NB4 (cell line): ENCODE measurements at places on chromosomes 16 and 17.

DNA sequence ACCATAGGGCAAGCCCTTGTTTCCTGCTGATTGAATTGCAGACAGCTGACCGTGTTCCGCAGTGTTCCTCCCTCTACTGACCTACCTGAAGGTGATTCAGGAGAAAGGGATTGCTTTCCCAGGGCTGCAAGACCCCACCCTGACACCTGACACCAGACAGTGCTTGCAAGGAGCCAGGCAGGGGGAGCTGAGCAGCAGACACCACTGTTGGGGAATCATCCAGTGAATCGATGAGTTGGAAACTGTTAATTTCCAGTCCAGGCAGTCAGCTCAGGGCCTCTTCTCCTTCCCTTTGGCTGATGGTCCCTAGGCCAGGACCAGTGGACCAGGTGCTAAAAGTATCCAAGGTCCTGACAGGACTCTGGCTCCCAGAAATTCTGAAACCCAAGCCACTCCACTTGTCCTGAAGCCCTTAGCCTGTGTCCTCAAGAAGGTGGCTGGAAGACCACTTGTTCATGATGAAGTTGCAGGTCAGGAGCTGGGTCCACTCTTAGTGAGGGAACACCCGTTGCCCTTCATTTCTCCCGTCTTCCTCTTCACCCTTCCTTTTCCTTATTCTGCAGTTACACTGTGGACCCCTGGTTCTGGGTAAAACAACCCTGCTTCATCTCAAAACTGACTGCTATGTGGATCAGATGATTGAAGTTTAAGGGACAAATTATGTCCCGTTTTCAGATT lies 9.5 kb upstream of the UNK start:
- no peak for DNase-seq

- DNase-seq = no peak
Observed at GRCh38 chr16:62408760-62409159, 372.5 kb upstream of the CDH8 start.

DNA sequence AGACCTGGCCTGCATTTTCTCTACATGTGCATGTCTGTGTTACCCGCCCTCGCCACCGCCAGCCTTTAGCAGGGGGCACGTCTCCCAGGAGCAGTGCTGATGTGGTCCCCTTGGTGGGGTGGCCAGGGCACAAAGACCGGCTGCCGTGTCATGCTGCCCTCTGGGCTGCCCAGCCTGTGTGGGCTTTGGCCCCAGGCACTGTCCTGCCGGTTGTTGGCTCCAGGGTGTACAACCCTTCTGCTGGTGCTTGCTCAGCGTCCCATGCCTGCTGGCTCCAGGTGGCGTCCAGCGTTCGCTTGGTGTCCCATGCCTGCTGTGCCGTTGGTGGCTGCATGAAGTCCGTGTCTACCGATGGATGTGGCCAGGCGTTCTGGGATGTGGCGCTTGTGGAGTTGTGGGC lies 4.1 kb downstream of the BAIAP2 start:
- DNase-seq = no peak

GRCh38 chr17:79304884-79305283 lies 230.3 kb downstream of the ENGASE start:
- DNase-seq = no peak

DNA sequence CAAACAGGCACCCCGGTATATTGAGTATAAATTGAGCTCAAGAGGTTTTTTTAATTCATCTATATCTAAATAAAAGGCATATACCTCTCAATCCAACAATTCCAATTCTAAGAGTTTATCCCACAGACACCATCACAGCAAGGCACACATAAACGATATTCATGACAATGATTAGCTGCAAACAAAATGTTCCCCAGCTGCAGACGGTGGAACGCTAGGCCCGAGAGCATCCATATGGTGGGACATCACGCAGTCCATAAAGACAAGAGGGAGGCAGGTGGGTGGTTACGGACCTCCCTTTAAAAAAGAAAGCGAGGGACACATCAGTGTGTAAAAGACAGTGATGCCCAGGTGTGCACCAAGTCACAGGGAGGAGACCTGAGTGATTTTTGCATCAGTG lies 28.1 kb downstream of the MEAK7 start:
- no peak for DNase-seq

- DNase-seq = peak; percentile 7
Observed at GRCh38 chr17:16106161-16106891, 106.7 kb downstream of the TTC19 start.

DNA sequence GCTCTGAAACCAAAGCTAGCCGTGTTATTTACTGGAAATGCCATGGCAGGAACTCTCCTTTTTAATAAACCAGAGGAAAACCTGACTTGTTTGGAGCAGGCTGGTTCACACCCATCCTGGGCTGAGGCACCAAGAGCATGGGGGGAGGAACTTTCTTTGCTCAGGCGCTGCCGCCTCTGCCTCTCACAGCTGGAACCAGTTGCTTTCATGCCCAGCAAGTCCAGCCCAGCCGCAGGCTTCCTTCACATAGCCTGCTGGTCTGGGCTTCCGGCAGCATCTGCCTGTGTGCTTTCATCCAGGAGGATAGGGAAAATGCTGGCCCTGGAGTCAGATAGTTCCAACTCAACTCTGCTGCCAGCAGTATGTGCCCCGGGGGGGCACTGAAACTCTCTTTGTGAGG lies 88.1 kb upstream of the ASIC2 start:
- DNase-seq = no peak

- no peak for DNase-seq
Observed at GRCh38 chr17:82200743-82201497, 11.7 kb downstream of the CCDC57 start.

DNA sequence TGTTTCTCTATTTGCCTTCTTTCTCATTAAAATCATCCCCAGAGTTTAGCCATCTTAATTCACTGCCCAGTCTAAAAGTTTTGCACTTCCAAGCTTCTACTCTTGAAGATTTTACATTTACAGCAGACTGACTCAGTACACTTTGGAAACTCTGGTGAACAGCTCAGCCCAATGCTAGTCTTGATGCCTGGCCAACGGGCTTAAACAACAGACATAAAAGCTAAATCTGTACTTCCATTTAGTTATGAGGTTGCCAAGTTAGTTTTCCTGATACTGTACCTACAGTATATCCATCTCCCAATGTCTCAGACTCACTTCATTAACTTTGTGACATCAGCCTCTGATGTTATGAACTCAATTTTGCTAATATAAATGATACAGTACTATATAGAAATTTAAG lies 891.8 kb upstream of the SOX9 start:
- DNase-seq = no peak

GRCh38 chr17:63809970-63810369 lies 17.3 kb upstream of the PSMC5 start:
- DNase-seq = no peak

DNA sequence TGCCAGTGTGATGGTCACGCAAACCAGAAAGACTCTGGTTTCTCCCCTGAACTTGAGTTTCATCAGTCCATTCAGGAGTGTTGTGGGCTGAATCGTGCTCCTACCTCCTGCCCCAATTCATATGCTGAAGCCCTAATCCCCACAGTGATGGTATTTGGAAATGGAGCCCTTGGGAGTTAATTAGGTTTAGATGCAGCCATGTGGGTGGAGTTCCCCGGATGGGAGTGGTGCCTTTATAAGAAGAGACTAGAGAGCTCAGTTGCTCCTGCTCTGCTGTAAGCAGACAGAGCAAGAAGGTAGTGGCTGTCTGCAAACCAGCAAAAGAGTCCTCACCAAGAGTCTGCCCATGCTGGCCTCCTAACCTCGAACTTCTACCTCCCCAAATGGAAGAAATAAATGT lies 160.3 kb upstream of the DYNLRB2 start:
- DNase-seq = no peak

DNA sequence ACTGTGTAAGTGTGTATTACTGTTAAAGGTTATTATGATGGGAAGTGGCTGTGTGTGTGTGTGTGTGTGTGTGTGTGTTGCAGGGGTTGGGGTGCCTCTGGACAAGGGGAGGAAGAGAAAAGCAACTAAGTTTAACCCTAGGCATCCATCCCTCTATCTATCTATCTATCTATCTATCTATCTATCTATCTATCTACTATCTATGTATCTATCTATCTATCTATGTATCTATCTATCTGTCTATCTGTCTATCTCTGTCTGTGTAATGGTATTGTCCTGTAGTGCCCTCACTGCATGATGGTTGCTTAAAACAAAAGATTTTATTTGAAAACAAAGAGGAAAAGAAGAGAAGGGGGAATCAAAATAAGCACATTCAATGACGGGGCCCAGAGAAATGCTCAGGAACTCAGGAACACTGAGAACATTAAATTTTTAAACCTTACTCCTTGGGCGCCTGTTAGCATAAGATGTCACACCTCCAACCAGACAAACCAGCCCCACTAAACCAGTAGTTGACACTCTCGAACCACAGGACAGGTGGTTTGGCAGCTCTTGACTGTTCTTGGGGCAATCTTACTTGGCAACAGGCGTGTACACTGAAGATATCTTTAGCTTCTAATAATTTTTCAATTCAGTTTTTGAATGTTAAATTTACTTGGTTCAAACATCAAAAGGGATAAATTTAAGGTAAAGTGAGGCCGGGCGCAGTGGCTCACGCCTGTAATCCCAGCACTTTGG lies 5.1 kb upstream of the RPL26 start:
- DNase-seq = no peak

DNA sequence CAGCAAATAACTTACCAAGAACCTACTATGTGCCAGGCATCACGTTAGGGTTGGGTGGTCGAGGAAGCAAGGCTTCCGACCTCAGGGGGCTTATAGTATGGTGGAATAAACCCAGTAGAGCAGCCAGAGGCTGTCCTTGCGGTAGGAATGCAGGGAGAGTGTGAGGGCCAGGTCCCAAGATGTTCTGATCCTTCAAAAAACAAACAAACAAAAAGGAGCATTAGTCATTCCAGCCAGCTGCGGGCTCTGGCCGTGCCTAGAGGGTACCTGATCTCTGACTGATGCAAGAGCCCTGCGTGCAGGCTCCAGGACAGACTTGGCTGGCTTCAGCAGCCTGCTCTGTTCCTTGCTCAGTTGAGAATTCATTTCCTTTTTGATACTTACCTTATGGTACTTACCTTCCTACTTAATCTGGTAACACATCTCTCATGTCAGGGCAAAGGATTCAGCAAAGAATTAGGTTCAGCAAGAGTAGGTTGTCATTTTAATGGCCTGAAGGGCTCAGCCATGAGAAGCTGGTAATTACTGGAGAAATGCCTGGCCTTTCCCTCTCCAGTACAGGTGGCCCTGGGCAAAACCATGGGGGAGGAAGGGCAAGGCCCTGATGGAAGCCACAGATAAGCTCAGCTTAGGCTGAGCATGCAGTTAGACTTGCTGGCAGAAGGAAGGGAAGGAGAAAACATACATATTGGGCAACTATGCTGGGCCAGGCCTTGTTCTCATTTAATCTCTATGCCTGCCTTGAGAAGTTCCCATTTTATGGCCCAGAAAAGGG lies 18.4 kb downstream of the CYB5D2 start:
- peak; percentile 73 for DNase-seq

DNA sequence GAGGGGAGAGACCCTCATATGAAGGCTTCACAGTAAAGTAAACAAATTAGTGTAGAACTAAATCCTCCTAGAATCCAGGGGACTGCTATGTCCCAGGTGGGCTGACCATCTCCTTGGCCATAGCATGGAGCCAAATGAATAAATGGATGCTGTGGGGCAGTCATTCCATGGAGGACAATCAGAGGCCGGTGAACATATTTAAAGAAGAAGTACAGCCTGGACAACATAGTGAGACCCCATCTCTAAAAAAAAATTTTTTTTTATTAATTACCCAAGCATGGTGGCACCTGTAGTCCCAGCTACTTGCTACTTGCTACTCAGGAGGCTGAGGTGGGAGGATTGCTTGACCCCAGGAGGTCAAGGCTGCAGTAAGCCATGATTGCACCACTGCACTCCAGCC lies 5.3 kb upstream of the CBFB start:
- no peak for DNase-seq

DNA sequence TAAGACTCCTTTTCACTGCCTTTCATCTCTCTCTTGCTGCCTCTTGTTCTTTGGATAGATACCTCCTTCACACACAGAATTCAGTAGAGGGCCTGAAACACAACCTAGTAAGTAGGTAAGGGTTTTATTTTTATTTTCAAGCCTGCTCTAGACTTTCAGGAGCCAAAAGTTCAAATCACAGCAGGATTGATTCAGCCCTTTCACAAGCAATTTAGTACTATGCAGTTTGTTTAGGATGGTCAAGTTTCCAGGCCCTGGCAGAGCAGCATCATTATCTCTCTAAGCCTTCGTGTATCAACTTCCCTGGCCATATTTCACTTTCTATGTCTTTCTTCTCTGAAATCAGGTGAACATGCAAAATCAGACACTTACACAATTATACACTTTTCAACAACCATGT lies 148.8 kb upstream of the CORO6 start:
- no peak for DNase-seq

DNA sequence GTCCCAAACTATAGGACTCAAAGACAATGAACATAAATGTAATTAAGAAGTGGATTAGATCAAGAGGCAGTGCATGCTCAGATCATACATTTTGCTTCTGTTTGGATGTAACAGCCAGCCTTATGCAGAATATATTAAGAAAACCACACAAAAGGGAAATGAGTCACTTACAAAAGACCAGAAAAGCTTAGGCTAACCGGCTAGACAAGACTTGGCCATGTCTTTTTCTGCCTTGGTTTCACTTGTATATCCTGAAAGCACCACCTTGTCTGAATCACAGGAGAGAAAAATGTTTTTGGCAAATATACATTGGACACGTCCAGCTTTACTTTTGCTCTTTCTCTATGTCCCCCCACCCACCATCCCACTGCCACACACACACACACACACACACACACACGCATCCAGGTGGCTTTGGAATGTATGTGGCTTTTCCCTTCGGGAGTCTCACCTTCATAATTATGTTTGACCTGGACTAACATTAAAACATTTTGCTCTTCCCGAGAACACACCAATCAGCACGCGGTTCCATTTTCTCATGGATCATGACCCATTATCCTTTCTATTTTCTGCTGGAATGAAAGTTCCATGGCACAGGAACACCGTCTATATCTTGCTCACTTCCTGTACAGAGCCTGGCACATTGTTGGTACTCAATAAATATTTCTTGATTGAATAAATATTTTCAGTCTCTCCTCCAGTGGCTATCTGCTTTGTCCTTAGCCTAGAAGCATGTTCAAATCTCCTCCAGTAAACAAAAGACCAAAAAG lies 64.6 kb downstream of the CDK5R1 start:
- peak; percentile 67 for DNase-seq

DNA sequence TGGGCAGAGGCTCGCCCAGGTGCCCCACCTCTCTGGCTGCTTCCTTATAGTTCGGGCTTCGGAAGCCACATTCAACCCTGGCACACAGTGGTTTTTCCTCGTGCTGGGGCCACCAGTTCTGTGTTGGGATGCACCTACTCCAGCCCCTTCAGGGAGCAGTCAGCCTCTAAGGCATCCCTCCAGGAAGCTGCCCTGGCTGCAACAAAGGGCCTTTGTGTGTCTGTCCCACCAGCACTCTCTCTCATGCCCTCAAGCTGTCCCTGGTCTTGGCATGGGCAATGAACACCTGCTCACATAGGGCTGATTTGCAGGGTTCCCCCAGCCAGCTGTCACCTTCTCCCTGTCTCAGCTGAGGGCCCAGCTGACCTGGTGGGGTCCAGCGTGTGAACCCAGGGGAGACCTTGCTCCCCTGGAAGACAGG lies 754 bp upstream of the NOXO1 start:
- DNase-seq = no peak
